ENCODE measurements at places on chromosomes 1 and 21.

DNA sequence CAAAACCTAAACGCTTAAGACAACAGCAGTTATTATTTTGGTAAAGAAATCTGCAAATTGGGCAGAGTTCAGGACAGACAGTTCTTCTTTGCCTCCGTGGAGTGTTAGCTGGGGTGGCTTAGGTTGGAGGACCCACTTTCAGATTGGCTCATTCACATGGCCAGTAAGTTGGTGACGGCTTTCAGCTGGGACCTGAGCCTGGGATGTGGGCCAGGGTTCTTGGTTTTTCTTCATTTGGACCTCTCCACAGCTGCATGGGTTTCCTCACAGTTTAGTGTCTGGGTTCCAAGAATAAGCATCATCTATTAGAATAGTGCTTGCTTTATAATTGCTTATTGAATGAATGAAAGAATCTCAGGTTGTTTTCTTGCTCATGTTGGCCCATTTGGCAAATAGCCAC, 72.2 kb downstream of the ATF6 start:
- H3K27ac ChIP-seq, result no peak overlapping the region
- H3K36me3 ChIP-seq, result peaks cover 17% of the 10 kb centered on the region
- no peak for DNase-seq
- H3K4me1 ChIP-seq, result no peaks in the 10 kb centered on the region
- H3K27me3 ChIP-seq, result no peaks in the 10 kb centered on the region

DNA sequence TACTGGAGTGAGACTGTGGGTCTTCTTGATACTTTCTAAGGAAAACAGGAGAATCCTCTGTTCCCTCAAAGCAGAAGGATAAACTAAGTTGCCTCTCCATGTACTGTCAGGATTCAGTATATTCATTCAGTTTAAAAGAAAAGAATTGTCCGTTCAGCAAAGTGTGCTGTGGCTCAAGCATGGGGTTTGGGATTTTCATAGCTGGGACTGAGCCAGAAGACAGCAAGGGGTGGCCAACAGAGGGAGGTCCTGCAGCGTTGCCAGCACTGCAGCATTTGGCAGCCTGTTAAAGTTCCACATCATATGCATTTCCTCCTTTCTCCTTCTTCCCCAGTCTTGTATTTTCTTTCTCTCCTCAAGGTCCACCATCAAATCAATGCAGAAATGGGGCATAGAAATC, 75.1 kb downstream of the DTL start:
- no peak overlapping the region for H3K27ac ChIP-seq
- no peak for DNase-seq
- no peak overlapping the region for H3K4me3 ChIP-seq
- peaks cover 16% of the 10 kb centered on the region for H3K4me1 ChIP-seq
- no peaks in the 10 kb centered on the region for H3K27me3 ChIP-seq

GRCh38 chr21:45972716-45973474, 8.7 kb upstream of the COL6A1 start:
- H3K27me3 ChIP-seq, result no peaks in the 10 kb centered on the region
- peaks cover 22% of the 10 kb centered on the region for H3K4me1 ChIP-seq
- H3K36me3 ChIP-seq, result no peaks in the 10 kb centered on the region

GRCh38 chr21:29825936-29826335, 113.9 kb downstream of the GRIK1 start:
- H3K27me3 ChIP-seq, result no peaks in the 10 kb centered on the region
- DNase-seq, result no peak
- no peaks in the 10 kb centered on the region for H3K4me1 ChIP-seq

GRCh38 chr1:112992780-112993179, 36.8 kb upstream of the SLC16A1 start:
- H3K27ac ChIP-seq, result no peak overlapping the region
- H3K36me3 ChIP-seq, result peaks cover 13% of the 10 kb centered on the region

DNA sequence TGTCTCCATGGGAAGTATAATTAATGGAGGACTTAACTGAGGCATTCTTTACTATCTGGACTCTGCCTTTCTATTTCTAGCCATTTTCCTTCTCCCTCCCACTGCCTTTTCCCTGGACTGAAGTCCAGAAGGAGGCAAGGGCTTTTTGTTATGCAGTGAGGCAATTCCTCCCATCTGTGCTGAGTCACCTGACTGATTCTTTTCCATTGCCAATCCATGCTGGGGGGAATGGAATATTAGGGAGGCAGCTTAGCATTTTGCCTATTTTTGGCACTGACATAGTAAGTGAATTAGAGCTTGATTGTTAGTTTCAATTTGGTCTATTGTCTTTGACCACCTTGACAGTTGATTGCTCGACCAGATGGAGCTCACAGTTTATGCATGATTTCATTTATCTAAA, 1000.6 kb upstream of the PRMT6 start:
- H3K4me3 ChIP-seq, result no peak overlapping the region
- DNase-seq, result no peak
- no peaks in the 10 kb centered on the region for H3K27me3 ChIP-seq
- no peaks in the 10 kb centered on the region for H3K4me1 ChIP-seq
- no peaks in the 10 kb centered on the region for H3K36me3 ChIP-seq

DNA sequence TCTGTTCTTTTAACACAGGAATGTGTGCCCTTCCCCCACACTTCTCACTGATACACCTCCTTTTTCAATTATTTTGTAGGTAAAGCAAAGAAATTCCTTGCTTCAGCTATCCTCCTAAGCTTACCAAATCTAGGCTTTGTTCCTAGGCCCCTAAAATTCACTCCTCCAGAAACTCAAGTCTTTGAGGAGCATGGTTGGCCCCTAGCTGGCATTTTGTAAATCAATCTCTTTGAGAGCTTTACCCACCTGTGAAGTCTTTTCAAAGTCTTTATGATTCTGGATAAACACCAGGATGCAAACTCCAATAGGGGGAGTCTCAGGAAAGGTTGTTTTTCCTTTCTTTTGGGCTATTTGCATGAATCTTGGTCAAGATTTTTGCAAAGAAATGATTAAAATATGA, 82.9 kb upstream of the ZNF644 start:
- no peak overlapping the region for H3K27ac ChIP-seq
- no peaks in the 10 kb centered on the region for H3K36me3 ChIP-seq
- no peaks in the 10 kb centered on the region for H3K27me3 ChIP-seq
- no peaks in the 10 kb centered on the region for H3K4me1 ChIP-seq

- H3K27me3 ChIP-seq, result no peaks in the 10 kb centered on the region
- no peaks in the 10 kb centered on the region for H3K36me3 ChIP-seq
- no peak for DNase-seq
- no peak overlapping the region for H3K4me3 ChIP-seq
Measured at GRCh38 chr1:99811747-99812146, 38.4 kb upstream of the AGL start.

DNA sequence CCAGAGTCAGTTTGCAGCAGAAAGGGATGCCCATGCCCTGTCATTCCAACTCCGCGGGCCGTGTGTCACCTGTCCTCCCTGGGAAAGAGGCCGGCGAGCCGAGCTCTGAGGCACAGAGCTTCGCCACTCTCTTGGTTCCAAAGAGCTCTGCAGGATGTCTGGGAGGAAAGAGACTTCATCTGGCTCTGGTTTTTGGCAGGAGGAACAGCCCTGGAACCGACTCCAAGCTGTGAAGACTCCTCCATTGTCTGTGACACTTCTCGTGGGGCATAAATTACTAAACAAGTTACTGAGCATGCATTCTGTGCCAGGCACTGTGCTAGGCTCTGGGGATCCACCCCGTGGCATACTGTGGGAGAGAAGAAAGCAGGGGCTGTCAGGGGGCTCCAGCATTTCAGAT, 3.9 kb upstream of the FAM151A start:
- H3K4me1 ChIP-seq, result no peaks in the 10 kb centered on the region
- H3K4me3 ChIP-seq, result no peak overlapping the region
- H3K36me3 ChIP-seq, result no peaks in the 10 kb centered on the region
- H3K27me3 ChIP-seq, result no peaks in the 10 kb centered on the region
- DNase-seq, result no peak
- H3K27ac ChIP-seq, result no peak overlapping the region

GRCh38 chr1:10892138-10893065, 96.0 kb upstream of the CASZ1 start:
- H3K4me1 ChIP-seq, result peaks cover 4% of the 10 kb centered on the region
- no peak overlapping the region for H3K4me3 ChIP-seq
- no peak for DNase-seq
- H3K36me3 ChIP-seq, result no peaks in the 10 kb centered on the region

- H3K27me3 ChIP-seq, result no peaks in the 10 kb centered on the region
- H3K36me3 ChIP-seq, result peaks cover 81% of the 10 kb centered on the region
- H3K4me1 ChIP-seq, result peaks cover 2% of the 10 kb centered on the region
- H3K27ac ChIP-seq, result no peak overlapping the region
- DNase-seq, result no peak
Measured at GRCh38 chr1:54274448-54274847, 74.5 kb downstream of the MRPL37 start.

DNA sequence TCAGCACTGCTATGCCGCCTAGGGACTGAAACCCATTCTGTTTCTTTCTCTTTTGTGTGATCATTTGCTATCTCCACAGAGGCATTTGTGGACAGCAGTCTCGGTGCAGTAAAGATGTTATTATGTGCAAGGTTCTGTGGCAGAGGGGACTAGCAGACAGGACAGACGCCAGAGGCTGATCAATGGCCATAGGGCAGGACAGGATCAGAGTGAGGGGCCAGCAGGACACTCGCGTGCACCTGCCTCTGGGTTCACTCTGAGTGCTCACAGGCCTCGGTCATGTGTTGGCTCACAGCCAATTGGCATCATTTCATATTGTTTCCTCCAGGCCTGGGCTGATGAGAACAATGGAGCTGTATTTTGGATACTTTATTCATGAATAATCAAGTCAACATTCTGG, 212.6 kb downstream of the TGFB2 start:
- H3K27ac ChIP-seq, result no peak overlapping the region
- DNase-seq, result no peak
- no peaks in the 10 kb centered on the region for H3K36me3 ChIP-seq
- H3K4me1 ChIP-seq, result no peaks in the 10 kb centered on the region

GRCh38 chr21:39115576-39116235, 67.5 kb downstream of the PSMG1 start:
- H3K27ac ChIP-seq, result peak overlapping the region; percentile 6
- no peak for DNase-seq
- no peaks in the 10 kb centered on the region for H3K36me3 ChIP-seq
- no peaks in the 10 kb centered on the region for H3K27me3 ChIP-seq
- H3K4me1 ChIP-seq, result peaks cover 12% of the 10 kb centered on the region

DNA sequence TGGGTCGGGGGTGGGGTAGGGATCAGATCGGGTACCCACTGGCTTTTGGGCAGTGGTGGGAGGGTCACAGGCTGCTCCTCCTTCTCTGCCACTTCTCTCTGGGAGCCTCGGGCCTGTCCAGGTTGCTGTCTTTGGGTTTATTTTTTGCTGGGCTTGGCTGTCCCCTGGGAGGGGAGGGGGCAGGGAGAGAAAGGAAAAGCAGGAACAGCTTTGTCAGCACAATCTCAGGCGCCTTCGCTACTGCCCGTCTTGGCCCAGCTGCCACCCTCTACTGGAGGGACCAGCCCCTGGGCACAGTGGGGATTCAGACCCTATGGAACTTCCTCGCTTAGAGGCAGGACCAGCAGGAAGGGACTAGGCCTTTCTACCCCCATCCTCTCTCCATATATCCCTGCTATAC, 8.4 kb downstream of the KCNQ4 start:
- no peaks in the 10 kb centered on the region for H3K4me1 ChIP-seq
- H3K36me3 ChIP-seq, result no peaks in the 10 kb centered on the region
- no peak overlapping the region for H3K4me3 ChIP-seq
- no peak for DNase-seq
- no peak overlapping the region for H3K27ac ChIP-seq

DNA sequence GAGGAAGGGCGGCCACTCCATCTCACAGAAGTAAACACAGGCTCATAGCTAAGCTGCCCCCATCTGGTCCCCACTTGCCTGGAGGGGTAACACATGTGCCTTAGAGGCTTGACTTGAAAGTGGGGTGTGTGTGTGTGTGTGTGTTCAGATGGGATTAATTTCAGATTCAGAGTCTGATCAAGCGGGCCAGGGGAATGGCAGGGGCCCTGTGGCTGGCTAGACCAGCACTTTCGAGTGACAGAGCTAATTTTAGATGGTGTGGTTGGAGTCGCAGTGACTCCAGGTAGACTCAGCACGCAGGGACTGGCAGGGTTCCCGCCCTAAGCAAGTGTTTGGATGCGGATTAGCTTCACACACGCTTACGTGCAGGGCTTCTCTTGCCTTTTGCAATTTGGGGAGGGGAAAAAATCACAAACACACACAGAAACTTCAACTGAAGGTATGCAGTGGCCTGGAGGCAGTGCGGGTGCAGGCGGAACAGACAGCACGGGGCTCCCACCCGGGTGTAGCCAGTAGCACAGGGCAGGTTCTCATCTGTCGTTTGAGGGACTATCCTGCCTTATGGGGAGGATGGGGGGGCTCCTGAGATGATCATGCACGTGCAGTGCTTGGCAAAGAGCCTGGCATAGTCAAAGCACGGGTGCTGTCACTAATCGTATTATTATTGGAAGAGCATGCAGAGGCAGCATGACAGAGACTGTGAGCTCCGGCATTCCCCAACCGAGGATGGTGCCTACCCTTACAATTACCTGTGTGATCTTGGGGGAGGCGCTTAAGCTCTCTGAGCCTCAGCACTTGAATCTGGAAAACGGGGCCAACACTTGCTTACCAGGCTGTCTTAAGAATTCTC, 1.3 kb downstream of the EDN2 start:
- H3K4me1 ChIP-seq, result 0 out of 2 replicates have a peak, but pooled peaks cover 4% of the 10 kb centered on the region
- H3K27me3 ChIP-seq, result peaks cover 12% of the 10 kb centered on the region
- no peak overlapping the region for H3K4me3 ChIP-seq
- H3K36me3 ChIP-seq, result no peaks in the 10 kb centered on the region
- no peak for DNase-seq
- H3K27ac ChIP-seq, result no peak overlapping the region

- DNase-seq, result no peak
- H3K27me3 ChIP-seq, result peaks cover 4% of the 10 kb centered on the region
- no peak overlapping the region for H3K27ac ChIP-seq
- H3K36me3 ChIP-seq, result no peaks in the 10 kb centered on the region
Measured at GRCh38 chr1:183106166-183106565, 79.9 kb upstream of the LAMC2 start.

- H3K27me3 ChIP-seq, result peaks cover 9% of the 10 kb centered on the region
- no peaks in the 10 kb centered on the region for H3K4me1 ChIP-seq
- DNase-seq, result no peak
- H3K4me3 ChIP-seq, result no peak overlapping the region
- H3K36me3 ChIP-seq, result no peaks in the 10 kb centered on the region
Measured at GRCh38 chr1:199671684-199672083, 355.8 kb upstream of the NR5A2 start.

DNA sequence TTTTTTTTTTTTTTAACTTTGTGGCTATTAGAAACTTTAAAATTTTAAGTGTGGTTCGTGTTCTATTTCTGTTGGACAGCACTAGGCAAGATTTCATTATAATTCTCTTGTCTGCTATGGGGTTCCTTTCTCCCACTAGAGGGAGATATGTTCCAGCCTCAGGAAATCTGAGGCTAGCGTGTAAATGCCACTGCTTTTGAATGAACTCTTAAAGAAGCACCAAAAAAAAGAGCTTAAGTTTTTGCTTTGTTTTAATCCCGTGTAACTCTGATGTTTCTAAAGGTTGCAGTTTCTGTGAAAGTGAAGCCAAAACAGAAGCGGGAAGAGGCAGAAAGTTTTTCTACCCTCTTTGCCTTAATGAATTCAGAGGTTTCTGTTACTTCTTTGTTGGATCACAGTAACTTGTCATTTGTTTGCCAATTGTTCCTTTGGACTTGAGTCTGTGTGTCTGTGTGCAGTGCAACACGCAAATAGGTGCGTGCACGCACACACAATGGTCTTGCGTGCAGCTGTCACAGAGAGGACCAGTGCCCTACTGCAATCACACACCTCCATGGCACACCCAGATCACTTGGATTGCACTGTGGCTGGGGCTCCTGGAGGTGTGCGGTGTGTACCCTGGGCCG, 32.3 kb downstream of the HHAT start:
- no peak overlapping the region for H3K4me3 ChIP-seq
- DNase-seq, result no peak
- H3K27ac ChIP-seq, result no peak overlapping the region
- no peaks in the 10 kb centered on the region for H3K36me3 ChIP-seq

GRCh38 chr1:116510361-116510760, 60.5 kb downstream of the CD58 start:
- H3K27ac ChIP-seq, result no peak overlapping the region
- no peak for DNase-seq
- H3K4me3 ChIP-seq, result no peak overlapping the region
- no peaks in the 10 kb centered on the region for H3K36me3 ChIP-seq
- H3K4me1 ChIP-seq, result peaks cover 50% of the 10 kb centered on the region
- no peaks in the 10 kb centered on the region for H3K27me3 ChIP-seq

Data from DND-41 (cell line).